ENCODE measurements at places on chromosomes 6 and 20.

GRCh38 chr6:75084018-75084417, 121.8 kb downstream of the COL12A1 start:
- no peaks in the 10 kb centered on the region for H3K36me3 ChIP-seq
- H3K4me3 ChIP-seq = no peak overlapping the region
- H3K4me1 ChIP-seq = no peaks in the 10 kb centered on the region
- H3K27me3 ChIP-seq = no peaks in the 10 kb centered on the region
- H3K27ac ChIP-seq = no peak overlapping the region

DNA sequence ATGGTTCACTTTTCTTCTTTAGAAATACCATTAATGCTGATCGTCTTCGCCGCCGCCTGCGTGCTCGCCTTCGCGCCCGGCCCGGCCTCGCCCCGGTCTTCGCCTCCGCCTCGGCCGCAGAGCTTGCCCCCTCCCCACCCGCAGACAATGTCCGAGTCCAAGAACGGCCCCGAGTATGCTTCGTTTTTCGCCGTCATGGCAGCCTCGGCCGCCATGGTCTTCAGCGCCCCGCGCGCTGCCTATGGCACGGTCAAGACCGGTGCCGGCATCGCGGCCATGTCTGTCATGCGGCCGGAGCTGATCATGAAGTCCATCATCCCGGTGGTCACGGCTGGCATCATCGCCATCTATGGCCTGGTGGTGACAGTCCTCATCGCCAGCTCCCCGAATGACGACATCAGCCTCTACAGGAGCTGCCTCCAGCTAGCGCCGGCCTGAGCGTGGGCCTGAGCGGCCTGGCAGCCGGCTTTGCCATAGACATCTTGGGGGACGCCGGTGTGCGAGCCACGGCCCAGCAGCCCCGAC, 4.8 kb upstream of the PRPH2 start:
- peak overlapping the region; percentile 88 for H3K27ac ChIP-seq
- no peaks in the 10 kb centered on the region for H3K36me3 ChIP-seq
- no peaks in the 10 kb centered on the region for H3K27me3 ChIP-seq
- peak; percentile 35 for DNase-seq

DNA sequence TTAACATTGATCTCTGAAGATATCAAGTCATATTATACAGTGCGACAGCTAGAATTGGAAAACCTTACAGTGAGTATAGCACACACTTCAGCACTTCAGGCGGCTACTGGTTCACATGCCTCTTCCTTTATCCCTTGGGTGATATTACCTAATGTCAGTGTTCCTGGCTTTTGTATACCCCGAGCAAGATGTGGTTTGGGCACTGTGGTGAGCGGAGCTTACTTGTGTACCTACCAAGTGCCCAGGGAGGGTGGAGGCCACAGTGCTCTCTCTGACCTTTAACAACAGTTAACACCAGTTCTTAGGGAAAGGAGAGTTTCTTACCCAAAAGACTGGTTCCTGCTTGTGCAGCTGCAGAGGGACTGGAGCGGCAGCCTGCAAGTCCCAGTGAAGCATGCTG, 64.4 kb downstream of the PTPN1 start:
- H3K27ac ChIP-seq = no peak overlapping the region
- peaks cover 46% of the 10 kb centered on the region for H3K4me1 ChIP-seq
- H3K4me3 ChIP-seq = no peak overlapping the region
- no peak for DNase-seq
- peaks cover 29% of the 10 kb centered on the region for H3K36me3 ChIP-seq

GRCh38 chr20:33518071-33518470, 28.2 kb downstream of the CBFA2T2 start:
- H3K36me3 ChIP-seq = no peaks in the 10 kb centered on the region
- H3K27me3 ChIP-seq = no peaks in the 10 kb centered on the region

DNA sequence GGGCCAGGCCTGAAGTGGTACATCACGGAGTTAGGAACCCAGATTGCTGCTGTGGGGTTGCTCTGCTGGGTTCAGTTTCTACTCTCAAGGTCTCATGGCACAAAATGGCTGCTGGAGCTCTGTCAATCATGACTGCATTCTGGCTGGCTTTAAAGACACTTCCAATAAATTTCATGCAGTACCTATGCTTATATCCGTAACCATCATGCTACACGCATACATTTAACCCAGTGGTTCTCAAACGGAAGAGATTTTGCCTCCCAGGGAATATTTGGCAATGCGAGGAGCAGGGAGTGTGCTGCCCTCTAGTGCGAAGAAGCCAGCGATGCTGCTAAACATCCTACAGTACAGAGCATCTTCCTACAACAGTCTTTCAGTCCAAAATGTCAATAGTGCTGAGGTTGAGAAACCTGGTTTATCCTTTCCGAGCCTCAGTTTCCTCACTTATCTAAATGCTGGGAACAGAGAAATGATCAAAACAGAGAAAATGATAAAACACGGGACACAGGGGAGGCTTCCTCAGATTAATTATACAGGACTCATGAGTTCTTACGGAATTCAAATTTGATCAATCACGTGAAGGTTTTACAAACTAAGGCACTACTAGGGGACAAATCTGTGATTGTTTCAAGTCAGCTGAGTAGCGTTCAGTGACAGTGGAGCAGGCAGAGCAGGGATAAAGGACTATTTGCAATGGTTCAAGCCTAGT, 9.6 kb upstream of the SLC2A10 start:
- H3K27me3 ChIP-seq = no peaks in the 10 kb centered on the region
- no peak overlapping the region for H3K4me3 ChIP-seq
- no peaks in the 10 kb centered on the region for H3K36me3 ChIP-seq
- no peaks in the 10 kb centered on the region for H3K4me1 ChIP-seq

DNA sequence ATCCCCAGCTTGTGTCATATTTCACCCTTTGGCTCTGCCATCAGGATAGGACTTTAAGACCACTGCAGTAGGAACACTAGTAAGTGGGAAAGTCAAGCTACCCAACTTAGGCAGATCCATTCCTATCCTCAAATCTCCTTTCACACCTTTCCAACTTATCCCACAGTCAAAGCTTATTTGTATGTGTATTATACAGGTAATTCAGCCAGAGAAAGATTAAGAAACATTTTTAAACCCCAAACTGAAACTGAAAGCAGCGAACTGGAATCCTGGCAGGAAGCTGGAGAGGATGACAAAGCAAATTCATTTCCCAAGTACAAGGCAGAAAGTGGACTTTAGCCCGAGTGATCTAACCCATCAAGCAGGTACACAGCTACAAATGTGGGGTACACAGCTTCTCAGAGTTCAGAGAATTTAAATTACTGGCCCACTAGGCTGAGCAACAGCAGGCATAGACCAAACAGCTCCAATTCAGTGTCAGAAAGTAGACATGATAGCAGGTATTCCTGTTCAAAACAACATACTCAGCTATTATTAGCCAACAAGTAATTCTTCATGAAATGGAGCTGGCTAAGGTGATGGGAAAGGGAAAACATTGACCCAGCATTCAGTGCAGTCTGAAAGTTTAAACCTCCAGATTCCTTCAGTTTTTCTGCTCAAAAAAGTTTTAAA, 39.1 kb downstream of the ILRUN start:
- DNase-seq = peak; percentile 59
- peaks cover 43% of the 10 kb centered on the region for H3K4me1 ChIP-seq
- H3K27me3 ChIP-seq = no peaks in the 10 kb centered on the region

- no peak overlapping the region for H3K27ac ChIP-seq
- H3K36me3 ChIP-seq = no peaks in the 10 kb centered on the region
- H3K4me1 ChIP-seq = peaks cover 19% of the 10 kb centered on the region
Measured at GRCh38 chr20:31862506-31862905, 7.8 kb downstream of the DUSP15 start.

GRCh38 chr20:845941-846893, 12.7 kb downstream of the FAM110A start:
- DNase-seq = no peak
- no peak overlapping the region for H3K4me3 ChIP-seq
- no peaks in the 10 kb centered on the region for H3K36me3 ChIP-seq
- no peak overlapping the region for H3K27ac ChIP-seq

DNA sequence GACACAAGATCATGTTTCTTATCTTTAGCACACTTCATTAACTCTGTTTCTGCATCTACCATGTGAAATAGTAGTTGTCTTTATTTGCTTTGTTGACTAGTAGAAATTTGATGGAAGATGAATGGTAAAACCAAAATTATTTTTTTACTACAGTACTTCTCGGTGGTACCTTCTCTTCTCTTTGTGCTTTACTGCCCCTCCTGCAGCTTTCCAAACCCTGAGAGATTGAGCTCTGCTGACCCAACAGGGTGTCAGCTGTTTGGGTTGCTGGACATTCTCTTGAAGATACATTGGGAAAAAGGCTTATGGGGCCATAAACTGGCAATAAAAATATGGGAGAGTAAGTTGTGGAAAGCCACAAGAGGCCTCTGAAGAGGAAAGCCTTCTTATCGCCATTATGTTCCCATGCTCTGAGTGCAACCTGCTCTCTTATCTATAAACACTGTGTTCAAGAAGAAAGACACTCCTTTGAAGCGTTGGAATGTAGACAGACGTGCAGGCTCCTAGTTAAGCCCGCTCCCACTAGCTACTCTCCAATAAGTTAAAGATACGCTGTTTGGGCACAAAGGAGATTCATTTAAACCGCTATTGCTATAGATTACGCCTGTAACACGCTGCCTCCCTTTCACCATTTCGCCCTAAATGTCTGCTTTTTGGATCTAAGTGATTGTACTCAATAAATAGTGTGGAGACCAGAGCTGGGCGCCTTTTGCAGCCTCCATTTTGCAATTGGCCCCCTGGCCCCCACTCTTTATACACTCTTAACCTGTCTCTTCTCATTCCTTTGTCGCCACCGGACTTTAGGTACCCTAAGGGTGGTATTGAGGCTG, 60.1 kb upstream of the PRSS16 start:
- peak overlapping the region; percentile 85 for H3K27ac ChIP-seq
- no peaks in the 10 kb centered on the region for H3K27me3 ChIP-seq
- H3K4me1 ChIP-seq = no peaks in the 10 kb centered on the region
- H3K4me3 ChIP-seq = peak overlapping the region; percentile 33

DNA sequence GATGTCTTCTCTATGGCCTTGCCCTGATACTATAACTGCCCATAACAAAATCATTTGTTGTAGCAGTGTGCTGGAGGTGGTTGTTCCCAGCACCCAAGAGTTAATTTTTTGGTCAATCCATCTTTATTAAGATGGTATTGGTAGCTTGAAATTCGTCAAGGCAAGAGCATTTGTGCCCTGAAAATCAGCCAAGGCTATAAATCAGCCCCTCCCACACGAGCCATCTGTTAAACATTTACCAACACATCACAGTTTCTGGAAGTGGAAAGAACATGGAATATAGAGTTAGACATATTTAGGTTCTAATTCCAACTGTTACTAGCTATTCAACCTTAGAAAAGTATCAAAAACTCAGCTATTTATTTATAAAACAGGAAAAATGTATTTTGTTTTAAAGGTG, 888.4 kb upstream of the GJE1 start:
- no peaks in the 10 kb centered on the region for H3K36me3 ChIP-seq
- no peaks in the 10 kb centered on the region for H3K27me3 ChIP-seq
- no peak overlapping the region for H3K27ac ChIP-seq

GRCh38 chr6:26501482-26501986, 1.4 kb downstream of the BTN1A1 start:
- no peaks in the 10 kb centered on the region for H3K27me3 ChIP-seq
- peak; percentile 17 for DNase-seq
- no peaks in the 10 kb centered on the region for H3K36me3 ChIP-seq
- no peak overlapping the region for H3K27ac ChIP-seq

- no peaks in the 10 kb centered on the region for H3K27me3 ChIP-seq
- no peaks in the 10 kb centered on the region for H3K36me3 ChIP-seq
- H3K4me1 ChIP-seq = peaks cover 4% of the 10 kb centered on the region
- no peak overlapping the region for H3K27ac ChIP-seq
- no peak for DNase-seq
- H3K4me3 ChIP-seq = no peak overlapping the region
Measured at GRCh38 chr20:18197382-18198070, 59.9 kb downstream of the KAT14 start.

- H3K36me3 ChIP-seq = no peaks in the 10 kb centered on the region
- H3K27me3 ChIP-seq = no peaks in the 10 kb centered on the region
- H3K4me3 ChIP-seq = no peak overlapping the region
- DNase-seq = no peak
Measured at GRCh38 chr20:46135856-46136633, 17.9 kb downstream of the CD40 start.

GRCh38 chr6:16473184-16473907, 235.0 kb downstream of the GMPR start:
- H3K27me3 ChIP-seq = no peaks in the 10 kb centered on the region
- H3K36me3 ChIP-seq = no peaks in the 10 kb centered on the region
- DNase-seq = no peak
- no peak overlapping the region for H3K4me3 ChIP-seq

DNA sequence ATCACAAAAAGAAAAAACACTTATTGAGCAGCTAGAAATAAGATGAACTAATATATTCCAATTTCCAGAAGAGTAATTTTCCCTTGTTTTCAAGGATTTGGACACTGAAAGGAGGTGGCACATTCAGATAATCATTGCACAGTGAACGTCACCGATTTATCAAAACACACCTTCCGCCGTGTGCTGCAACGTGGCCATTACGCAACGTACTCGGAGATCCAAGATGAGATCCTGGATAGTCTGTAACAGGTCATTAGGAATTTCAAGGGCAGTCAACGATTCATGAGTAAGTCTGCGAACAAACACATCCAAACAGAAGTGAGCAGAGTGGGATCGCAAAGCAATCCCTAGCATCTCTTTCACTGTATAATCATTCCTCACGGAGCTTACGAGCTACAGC, 93.0 kb downstream of the HUS1B start:
- H3K4me3 ChIP-seq = no peak overlapping the region
- no peak for DNase-seq
- no peaks in the 10 kb centered on the region for H3K27me3 ChIP-seq
- no peaks in the 10 kb centered on the region for H3K4me1 ChIP-seq
- no peak overlapping the region for H3K27ac ChIP-seq

Data from thyroid gland (tissue), 4 donors.